SW480 (cell line): ENCODE measurements at places on chromosomes 12 and 14.

DNA sequence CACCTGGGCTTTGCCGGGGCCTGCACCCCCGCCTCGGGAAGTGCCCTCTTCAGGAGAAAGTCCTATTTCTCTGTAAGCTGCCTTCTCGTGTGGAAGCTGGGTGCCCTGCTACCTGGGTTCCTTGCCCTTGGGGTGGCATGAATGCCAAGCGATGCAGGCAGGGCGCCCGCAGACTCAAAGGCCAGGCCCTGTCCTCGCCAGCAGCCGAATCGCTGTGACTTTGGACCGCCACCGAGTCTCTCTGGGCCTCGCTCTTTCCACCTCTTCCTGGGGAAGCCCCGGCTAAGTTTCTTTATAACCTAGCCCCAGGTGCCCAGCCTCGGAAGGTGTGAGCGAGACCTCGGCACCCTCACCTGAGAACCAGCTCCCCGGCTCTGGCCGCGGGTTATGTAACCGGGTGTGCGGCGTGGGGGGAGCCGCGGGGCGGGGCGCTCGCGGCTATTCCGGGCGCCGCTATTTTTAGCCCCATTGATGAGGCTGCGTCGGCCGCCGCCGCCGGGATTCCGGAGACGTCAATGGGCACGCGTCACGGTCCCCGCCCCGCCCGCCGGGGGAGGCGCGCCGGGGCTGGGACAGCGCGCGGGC lies 14.6 kb upstream of the NR4A1 start:
- DNase-seq = peak; percentile 78

DNA sequence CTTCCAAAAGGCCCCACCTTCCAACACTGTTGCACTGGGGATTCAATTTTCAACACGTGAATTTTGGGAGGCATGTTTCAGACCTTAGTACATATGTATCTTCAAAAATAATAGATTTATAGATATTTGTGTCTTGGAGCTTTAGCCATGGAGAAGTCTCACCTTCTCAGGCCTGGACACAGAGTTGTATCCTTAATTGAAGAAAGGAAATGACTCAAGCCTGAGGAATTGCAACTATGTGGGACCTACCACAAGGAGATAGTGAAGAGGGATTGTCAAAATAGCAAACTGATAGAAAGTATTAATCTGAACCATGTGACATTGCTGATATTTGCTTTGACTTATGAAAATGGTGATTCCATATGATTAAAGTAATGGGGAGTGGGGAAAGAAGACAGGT lies 89.8 kb downstream of the ACSS3 start:
- DNase-seq = no peak

- no peak for DNase-seq
Measured at GRCh38 chr14:70663707-70664179, 22.0 kb downstream of the TTC9 start.

DNA sequence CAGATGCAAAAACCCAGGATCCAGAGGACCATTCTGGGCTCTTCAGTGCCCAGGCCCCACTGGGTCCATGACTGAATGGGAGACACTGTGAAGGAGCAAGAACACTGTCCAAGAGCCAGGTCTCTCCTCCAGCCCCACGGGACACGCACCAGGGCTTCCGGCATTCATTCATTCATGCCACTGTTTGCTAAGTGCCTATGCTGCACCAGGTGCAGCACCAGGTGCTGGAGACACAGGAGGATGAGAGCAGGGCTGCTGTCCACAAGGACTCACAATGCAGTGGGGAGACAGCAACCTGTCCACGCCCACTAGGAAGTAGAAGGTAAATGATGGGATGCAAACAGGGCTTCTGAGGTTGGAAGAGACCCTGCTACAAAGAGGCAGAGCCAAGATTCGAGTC lies 20.4 kb downstream of the CLMN start:
- DNase-seq = no peak

GRCh38 chr12:49950273-49951251 lies at the start of gene AQP2:
TSS of gene AQP2 (plus strand) at chr12:49950737. CDS start at chr12:49950831, 94 bp downstream.
- no peak for DNase-seq

- DNase-seq = no peak
Measured at GRCh38 chr12:19171731-19172130, 42.2 kb downstream of the PLEKHA5 start.

DNA sequence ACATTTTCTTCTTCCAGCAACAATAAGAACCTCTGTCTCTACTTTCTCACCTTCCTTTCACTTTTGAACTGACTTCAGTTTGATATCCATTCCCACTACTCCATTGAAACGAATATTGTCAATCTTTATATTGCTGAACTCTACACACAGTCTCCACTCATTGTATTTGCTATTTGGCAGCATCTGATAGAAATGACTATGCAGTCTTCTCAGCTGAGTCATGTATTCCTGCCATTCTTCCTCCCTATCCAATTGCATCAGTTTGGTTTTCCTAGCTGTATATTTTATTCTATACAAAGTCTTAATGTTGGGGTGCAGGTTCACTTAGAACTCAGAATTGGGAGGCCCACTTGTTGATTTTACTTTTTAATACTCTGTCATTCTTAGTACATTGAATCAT lies 107.5 kb upstream of the CPNE8 start:
- DNase-seq = no peak
